Thymus (tissue), 14 donors: ENCODE measurements at places on chromosomes 16 and 17.
A peak's percentile ranks its signal among the peaks of the same experiment; 100 is the strongest.

GRCh38 chr16:20905576-20905975 is 5.0 kb downstream of the LYRM1 start:
- no peaks in the 10 kb centered on the region for H3K27me3 ChIP-seq
- no peak overlapping the region for H3K4me3 ChIP-seq
- no peaks in the 10 kb centered on the region for H3K36me3 ChIP-seq
- no peak overlapping the region for H3K27ac ChIP-seq
- H3K4me1 ChIP-seq = peaks cover 12% of the 10 kb centered on the region
- no peak for DNase-seq

DNA sequence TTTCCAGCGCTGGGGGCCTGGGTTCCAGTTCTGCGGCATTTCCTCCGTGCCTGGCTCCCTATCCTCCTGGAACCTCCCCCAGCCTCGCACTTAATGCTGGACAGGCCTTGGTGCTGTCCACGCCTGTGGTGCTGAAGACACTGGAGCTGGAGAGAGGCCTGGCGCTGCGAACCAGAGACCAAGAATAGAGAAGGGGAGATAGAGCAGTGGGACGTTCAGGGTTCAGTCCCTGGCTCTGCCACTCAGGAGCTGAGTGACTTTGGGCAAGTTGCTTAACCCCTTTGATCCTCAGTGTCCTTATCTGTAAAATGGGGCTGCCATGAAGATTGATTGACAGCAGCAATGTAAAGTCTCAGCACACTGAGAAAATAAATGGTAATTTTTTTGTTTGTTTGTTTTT is 11.9 kb downstream of the SBK1 start:
- no peaks in the 10 kb centered on the region for H3K27me3 ChIP-seq
- H3K4me1 ChIP-seq = peaks cover 14% of the 10 kb centered on the region

- no peaks in the 10 kb centered on the region for H3K27me3 ChIP-seq
- DNase-seq = peak; percentile 48
- H3K4me1 ChIP-seq = no peaks in the 10 kb centered on the region
- H3K36me3 ChIP-seq = peaks cover 88% of the 10 kb centered on the region
- no peak overlapping the region for H3K27ac ChIP-seq
These were observed 64.0 kb downstream of the MYO18A start for GRCh38 chr17:29115961-29116803.

GRCh38 chr17:13788385-13788784 is 186.7 kb upstream of the HS3ST3A1 start:
- no peaks in the 10 kb centered on the region for H3K27me3 ChIP-seq
- H3K4me1 ChIP-seq = no peaks in the 10 kb centered on the region

- no peak for DNase-seq
- H3K27me3 ChIP-seq = peaks cover 26% of the 10 kb centered on the region
- no peaks in the 10 kb centered on the region for H3K36me3 ChIP-seq
These were observed 21.0 kb upstream of the ITGAX start for GRCh38 chr16:31333686-31334649.

DNA sequence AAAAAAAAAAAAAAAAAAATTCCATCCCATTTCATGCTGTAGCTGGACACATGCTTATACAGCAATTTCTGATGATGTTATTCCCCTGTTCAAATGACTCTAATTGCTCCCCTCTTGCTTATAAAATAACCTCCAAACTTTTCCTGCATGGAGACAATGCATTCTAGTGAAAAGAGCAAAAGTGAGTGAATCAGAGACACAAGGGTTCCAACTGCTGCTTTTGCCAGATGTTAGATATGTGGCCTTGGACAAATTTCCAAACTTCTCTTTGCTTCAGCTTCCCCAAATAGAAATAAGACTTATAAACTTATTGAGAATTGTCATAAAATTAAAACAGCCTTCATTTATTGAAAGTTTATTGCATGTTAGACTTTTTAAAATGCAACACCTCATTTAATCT is 65.0 kb upstream of the AXIN2 start:
- no peaks in the 10 kb centered on the region for H3K36me3 ChIP-seq
- no peak for DNase-seq
- H3K27ac ChIP-seq = no peak overlapping the region
- H3K27me3 ChIP-seq = no peaks in the 10 kb centered on the region
- H3K4me1 ChIP-seq = peaks cover 8% of the 10 kb centered on the region
- H3K4me3 ChIP-seq = no peak overlapping the region

- no peak for DNase-seq
- H3K36me3 ChIP-seq = no peaks in the 10 kb centered on the region
- peaks cover 4% of the 10 kb centered on the region for H3K4me1 ChIP-seq
- peaks cover 2% of the 10 kb centered on the region for H3K27me3 ChIP-seq
These were observed 77.6 kb downstream of the CHD9 start for GRCh38 chr16:53132406-53132805.

DNA sequence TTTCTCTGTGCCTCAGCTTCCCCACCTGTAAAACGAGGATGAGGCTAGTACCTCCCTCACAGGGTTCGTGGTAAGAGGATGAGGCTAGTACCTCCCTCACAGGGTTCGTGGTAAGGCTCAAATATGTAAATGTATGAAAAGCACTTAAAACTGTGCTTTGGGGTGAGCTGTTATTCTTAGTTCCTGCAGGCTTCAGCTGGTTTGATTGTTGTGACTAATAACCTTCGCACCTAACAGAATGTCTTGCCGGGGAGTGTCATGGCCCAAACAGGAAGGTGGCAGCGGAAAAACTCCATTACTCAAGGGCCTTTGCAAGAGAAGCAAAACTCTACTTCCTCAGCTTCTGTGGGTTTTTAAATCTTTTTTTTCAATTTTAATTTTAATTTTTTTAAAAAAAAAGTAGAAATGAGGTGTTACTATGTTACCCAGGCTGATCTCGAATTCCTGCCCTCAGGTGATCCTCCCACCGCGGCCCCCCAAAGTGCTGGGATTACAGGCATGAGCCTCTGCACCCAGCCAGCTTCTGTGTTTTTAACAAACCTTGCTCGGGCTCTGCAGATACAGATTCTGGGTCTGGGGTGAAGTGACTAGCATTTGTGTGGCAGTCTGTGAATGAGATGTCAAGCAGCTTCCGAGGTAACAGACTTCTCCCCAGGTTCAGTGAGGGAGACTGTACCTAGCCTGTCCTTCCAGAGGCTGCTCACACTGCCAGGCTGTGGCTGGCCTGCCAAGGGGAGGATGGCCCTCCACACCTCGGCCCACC is 103.0 kb downstream of the RAB11FIP4 start:
- H3K36me3 ChIP-seq = no peaks in the 10 kb centered on the region
- H3K27ac ChIP-seq = peak overlapping the region; percentile 74
- no peak overlapping the region for H3K4me3 ChIP-seq
- H3K4me1 ChIP-seq = peaks cover 50% of the 10 kb centered on the region
- no peak for DNase-seq
